ENCODE measurements at places on chromosomes 11 and 22.

GRCh38 chr11:114259124-114259526 lies 37.1 kb upstream of the NNMT start:
- no peak for DNase-seq

GRCh38 chr22:17972385-17973191 lies 51.8 kb downstream of the MICAL3 start:
- no peak for DNase-seq

DNA sequence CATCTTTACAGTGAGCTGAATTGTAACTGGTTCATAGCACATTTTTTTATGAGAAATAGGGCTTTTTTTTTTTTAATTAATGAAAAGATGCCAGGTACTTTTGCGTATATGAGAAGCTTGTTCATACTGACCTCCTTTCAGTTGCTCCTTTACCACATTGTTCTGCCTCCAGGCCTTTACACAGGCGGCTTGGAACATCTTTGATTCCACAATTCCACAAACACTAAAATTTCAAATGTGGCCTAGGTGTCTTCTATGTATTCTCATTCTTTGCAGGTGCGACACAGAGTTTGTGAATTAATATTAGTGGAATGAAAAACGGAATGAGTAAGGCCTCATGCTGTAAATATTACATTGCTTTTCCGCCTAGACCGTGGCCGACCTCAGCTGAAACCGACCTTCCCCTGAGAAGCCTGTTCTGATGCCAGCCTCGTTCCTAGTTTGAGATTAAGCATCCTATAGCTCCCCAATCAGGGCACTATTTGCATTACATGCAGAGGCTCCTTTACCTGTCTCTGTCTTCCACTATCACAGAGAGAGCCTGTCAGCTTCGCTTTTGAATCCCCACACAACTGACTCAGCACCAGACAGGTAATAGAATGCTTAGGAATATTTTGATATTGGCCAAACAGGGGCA lies 125.8 kb downstream of the LDLRAD3 start:
- DNase-seq, result no peak

- DNase-seq, result no peak
Observed at GRCh38 chr11:36218283-36218921, 70.8 kb downstream of the COMMD9 start.

- no peak for DNase-seq
Observed at GRCh38 chr22:40741116-40741515, 61.8 kb downstream of the MCHR1 start.

- no peak for DNase-seq
Observed at GRCh38 chr11:78659326-78660270, 84.9 kb upstream of the NARS2 start.

DNA sequence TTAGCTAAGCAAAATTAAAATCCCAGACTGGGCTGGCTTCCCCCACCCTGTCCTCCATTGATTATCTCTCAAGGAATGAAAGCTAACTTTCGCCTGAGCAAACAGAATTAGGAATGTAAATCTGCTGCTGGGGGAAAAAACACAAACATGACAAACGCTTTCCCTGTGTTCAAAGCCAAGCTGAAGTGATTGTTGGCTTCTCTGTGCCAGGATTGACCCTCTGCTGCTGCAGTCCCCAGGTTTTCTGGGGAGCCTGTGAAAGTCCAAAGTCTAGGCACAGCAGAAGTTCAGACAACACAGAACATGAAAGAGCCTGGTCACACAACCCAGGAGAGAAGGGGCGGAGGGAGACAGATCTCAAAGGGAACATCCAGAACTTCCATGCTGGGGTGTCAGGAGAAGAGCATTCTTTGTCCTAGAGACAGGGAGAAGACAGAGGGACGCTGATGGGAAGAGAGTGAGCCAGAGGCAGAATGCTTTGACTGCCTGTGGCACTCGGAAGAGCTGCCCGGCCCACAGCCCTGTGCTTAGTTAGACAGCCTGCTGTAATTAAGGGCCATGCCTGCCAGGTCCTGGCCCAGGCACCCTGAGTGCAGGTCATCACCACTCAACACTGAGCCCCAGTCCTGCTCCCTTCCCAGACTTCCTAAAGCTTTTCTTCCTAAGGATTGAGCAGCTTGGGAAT lies 6.9 kb downstream of the PATZ1 start:
- DNase-seq, result no peak

DNA sequence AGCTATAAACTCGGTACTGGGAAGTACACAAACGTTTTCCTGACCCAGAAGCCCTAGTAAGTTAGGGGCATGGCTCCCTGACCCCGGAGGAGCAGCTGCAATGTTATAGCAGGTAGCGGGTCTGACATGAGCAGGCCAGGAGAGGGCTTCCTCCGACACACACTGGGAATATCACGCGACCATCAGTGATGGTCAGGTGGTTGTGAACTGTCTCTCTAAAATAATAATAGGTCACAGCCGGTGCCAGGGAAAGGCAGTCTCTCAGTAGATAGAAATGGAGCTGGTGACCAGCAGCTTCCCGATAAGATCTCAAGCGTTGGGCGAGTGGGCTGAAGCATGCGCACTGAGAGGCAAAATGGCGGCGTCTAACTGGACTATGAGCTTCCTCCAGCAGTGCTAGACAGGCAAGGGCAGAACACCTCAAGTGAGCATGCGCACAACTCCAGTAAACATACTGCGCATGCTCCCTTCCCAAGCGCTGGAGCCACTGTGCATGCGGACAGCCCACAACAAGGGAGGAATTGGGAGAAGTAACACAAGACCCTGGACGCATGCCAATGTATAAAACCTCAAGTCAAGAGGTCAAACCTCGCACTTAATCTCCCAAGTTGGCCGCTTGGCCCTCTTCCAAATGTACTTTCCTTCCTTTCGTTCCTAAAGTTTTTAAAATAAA lies 22.3 kb upstream of the TESMIN start:
- no peak for DNase-seq

DNA sequence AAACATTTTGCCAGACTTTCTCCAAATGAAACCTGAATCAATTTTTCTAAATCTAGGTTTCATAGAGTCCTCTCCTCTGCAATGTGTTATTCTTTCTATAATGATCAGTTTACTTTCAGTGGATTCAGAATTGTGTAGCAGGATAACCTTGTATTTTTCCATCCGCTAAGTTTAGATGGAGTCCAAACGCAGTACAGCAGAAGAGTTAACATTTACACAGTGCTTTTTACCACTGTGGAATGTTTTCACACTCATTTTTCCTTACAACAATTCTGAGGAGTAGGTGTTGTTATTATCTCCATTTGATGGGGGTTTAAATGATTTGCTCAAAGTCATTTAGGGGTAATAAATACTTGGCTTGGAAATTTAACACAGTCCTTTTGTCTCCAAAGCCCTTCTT lies 9.6 kb downstream of the RAG1 start:
- DNase-seq, result no peak

DNA sequence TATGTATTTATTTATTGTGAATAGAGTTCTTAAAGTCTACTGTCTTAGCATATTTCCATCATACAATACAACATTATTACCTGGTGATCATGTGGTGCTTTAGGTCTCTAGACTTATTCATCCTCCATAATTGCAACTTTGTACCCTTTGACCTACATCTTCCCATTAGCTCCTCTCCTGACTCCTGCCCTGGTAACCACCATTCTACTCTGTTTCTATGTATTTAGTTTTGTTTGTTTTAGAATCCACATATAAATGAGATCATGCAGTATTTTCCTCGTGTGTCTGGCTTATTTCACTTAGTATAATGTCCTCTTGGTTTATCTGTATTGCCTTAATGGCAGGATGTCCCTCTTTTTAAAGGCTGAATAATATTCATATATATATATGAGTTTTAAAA lies 22.7 kb downstream of the NCAM1 start:
- DNase-seq, result no peak

DNA sequence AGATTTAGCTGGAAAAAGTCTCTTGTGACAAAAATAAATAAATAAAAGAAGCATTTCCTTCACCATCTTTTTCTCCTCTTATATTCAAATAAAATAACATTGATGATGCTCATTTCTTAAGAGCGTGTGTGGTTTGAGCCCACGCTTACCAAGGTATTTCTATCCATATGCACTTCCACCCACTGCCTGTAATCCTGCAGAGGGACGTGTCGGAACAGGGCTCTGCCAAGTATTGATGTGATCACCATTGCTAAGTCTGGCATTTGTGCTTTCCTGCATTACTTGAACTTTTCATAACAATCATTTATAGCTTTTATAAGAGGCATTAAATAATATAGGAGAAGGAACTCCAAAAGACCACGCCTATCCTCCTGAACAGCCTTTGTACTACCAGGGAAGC lies 107.6 kb downstream of the SHANK2 start:
- no peak for DNase-seq

DNA sequence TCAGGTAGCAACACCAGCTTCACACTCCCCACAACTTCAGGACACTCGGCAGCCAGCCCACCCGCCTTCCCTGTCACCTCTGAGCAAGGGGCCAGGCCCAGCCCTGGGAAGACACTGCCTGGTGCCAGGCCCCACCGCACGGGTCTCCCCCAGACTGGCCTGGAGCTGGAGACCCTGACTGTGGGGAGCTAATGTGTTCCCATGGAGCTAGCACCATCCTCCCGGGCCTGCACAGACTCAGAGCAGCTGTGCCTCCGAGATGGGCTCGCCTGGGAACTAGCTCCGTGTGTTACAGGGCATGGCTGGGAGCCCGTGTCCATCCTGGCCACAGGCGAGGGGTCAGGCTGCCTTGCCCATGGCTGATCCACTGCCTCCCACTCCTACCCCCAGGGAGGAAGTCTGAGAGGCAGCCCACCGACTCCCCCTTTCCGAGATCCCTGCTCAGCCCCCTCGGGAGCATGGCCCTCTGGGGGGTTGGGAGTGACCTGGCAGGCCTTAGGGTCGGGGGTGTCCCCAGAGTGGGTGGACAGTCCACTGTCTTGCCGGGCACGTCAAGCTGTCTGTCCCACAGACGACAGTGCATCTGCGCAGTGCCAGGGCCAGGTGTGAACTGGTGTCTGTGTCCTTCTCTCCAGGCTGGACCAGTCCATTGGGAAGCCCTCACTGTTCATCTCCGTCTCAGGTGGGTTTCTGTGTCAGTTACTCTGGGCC lies 76.7 kb upstream of the KCNQ1OT1 start:
- no peak for DNase-seq

DNA sequence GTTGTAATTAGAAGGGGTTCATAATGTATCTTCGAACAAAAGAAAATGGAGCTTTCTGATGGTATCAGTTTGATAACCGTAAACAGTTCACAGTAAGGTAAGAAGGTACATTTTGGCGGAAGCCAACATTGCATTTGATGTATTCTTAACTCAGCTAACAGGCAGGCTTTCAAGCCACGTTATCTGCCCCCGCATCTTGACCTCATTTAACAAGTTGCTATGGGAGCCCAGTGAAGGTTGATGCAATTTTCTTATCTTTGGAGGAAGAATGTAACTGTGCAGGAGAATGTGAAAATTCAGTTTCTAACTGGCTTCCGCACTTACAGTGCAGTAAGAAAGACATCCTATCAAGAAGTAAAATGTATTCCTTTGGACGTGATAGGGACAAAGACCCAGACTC lies 110.6 kb downstream of the ETS1 start:
- DNase-seq, result no peak

GRCh38 chr11:9596926-9597464 lies 23.5 kb downstream of the WEE1 start:
- no peak for DNase-seq

GRCh38 chr11:73465023-73465675 lies 89.0 kb downstream of the RELT start:
- no peak for DNase-seq

DNA sequence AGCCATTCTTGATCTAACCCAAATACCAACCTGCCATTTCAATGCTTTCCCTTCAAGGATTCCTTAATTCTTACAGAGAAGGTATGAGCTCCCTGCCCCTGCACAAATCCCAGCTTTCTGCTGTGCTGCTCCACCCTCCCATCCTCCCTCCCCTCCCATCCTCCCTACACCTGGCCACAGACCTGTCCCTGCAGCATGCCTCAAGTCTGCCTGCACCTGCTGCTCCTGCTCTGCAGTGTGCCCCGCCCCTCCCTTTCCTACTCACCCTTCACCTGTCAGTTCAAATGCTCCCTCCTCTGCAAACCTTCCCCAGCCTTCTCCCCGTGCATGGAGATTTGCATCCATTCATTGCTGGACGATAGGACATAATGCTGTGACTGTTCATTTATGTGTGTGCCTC lies 139.9 kb upstream of the NARS2 start:
- DNase-seq, result no peak

GRCh38 chr11:72589802-72590761 lies 84.1 kb downstream of the PDE2A start:
- DNase-seq, result peak; percentile 44

- DNase-seq, result no peak
Observed at GRCh38 chr11:109363682-109364081, 58.3 kb upstream of the C11orf87 start.
